ENCODE measurements at places on chromosomes 6 and 20.
A peak's percentile ranks its signal among the peaks of the same experiment; 100 is the strongest.

GRCh38 chr6:53437557-53438202 lies 88.9 kb upstream of the ELOVL5 start:
- DNase-seq = no peak

GRCh38 chr20:51731731-51732095 lies 36.5 kb downstream of the ATP9A start:
- no peak for DNase-seq

- no peak for DNase-seq
Observed at GRCh38 chr6:136677344-136677743, 114.9 kb downstream of the MAP3K5 start.

- DNase-seq = no peak
Observed at GRCh38 chr6:143098054-143098671, 37.5 kb downstream of the AIG1 start.

DNA sequence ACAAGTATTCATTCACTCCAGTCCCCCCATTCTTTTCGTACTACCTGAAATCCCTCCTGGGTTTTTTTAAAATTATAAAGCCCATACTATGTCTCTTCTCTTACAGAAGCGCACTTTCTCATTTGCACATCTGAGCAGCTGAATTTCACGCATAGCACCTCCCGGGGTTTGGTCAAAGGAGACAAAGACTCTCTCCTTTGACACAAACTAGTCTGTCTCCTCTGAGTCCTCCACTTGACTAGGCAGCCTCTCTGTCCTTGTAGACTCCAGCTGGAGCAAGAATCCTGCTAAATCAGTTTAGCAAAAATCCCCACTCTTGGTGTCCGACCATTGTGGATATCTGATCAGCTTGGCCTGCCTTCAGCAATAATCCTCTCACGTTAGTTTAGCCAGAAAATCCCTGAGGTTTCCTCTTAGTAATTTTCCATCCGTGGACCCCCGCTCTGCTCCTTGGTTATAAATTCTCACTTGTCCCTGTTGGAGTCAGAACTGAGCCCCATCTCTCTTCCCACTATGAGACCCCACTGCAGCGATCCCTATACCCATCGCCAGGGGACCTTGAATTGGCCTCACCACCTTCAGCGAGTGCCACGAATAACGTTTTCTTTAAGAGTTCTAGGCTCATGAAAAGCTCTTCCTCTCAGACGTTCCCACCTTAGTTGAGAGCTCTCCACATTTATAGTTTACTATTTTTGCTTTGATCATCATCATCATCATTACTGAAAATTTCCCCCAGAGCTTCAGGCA lies 29.0 kb downstream of the PDYN start:
- no peak for DNase-seq

DNA sequence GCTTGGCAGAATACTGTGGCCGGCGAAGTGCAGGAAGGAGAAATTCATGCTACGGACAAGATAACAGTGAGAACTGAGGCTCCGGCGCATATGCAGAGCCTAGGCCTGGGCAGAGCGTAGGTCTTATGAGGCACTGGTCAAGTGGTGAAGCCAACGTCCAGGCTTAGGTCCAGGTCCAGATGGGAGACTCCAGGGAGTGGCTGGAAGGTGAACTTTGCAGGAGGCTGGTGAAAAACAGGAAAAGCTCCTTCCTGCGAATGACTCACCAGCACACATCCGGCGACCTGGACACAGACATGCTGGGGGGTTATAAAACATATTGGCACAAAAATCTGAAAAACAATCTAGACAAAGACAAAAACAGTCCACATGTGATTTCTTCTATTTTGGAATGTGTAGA lies 15.4 kb downstream of the C6orf141 start:
- no peak for DNase-seq

GRCh38 chr6:25237579-25237978 lies 41.6 kb upstream of the CARMIL1 start:
- no peak for DNase-seq

DNA sequence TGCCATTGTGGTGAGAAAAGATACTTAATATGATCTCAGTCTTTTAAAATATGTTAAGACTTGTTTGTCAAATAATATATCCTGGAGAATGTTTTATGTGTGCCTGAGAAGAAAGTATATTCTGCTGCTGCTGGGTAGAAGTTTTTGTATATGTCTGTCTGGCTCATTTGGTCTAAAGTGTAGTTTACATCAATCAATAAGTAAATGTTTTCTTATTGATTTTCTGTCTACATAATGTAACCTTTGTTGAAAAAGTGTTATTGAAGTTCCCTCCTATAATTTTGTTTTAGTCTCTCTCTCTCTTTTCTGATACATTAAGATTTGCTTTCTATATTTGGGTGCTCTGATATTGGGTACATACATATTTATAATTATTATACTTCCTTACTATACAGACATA lies 201.2 kb downstream of the THBS2 start:
- no peak for DNase-seq

DNA sequence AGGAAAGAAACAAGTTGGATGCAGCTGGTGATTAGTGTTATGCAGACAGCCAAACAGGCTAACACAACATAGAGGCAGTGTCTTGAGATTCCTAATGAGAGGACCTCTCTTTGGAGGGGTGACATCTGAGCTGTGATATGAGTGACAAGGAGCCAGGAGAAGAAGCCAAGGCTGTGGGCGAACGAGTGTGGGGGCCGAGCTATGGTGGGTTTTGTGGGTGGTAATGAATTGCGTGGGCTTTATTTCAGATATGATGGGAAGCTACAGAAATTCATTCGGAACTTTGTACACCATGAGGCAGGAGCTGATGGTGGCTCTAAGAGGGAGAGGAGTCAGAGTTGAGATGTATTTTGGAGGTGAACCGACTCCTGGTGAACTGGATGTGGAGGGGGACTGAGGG lies 250.8 kb upstream of the RNF24 start:
- no peak for DNase-seq

DNA sequence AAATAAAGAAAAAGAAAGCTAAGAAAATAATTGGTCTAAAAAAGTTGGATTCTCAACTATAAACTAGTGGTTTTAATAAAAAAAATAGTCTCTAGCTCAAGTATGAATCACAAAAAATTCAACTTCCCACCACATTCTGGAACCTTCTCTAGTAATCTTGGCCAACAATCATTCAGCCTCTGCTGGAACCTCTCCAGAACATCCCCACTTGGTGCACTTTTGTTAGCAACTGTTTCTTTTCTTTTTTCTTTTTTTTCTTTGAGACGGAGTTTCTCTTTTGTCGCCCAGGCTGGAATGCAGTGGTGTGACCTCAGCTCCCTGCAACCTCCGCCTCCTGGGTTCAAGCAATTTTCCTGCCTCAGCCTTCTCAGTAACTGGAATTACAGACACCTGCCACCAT lies 35.7 kb downstream of the TXLNB start:
- DNase-seq = no peak

GRCh38 chr6:132391391-132392269 lies 9.6 kb downstream of the MOXD1 start:
- no peak for DNase-seq

DNA sequence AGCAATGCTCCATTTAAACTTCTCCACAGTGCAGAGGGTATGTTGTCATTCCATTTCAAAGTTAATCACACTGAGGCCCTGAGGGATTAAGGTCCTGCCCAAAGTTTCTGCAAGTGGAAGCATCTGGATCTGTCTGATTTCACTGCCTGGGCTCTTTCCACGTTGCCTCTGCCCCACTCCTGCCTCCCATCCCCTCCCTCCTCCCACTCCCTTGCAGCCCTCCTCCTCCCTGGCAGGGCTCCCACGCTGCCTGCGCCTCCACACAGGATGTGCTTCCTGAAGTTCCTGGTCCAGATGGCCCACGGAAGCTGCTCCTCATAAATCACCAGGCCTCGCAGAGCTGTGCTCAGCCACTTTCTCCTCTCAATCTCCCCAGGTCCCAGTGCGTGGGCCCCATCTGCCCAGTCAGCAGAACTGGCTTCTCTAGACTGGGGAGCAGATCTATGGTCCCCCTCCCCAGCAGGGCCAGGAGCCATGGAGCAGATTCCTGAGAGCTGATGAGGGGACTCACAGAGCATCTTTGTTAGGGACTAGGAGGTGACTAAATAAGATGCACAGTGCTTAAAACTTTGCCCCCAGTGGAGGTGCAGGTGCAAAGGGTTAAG lies 65.4 kb upstream of the MAFB start:
- no peak for DNase-seq

GRCh38 chr6:28542440-28543296 lies 17.0 kb downstream of the GPX5 start:
- DNase-seq = peak; percentile 34

DNA sequence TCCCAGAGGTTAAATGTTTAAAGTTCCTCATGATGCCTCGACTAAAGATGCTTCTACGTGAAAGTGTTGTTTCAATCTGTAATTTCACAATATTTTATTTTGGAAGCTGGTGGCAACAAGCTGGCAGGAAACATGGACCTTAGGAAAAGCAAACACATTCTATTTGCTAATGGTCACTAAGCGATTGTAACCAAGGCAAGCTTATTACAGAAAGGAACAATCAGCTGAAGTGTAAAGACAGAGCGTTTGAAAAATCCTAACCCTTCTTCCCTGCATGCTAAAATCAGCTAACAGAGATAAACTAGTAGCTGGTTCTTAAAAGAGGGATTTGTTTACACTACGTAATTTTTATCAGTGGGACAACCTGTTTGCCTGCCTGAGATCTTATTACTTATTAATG lies 50.0 kb downstream of the IL20RA start:
- no peak for DNase-seq

DNA sequence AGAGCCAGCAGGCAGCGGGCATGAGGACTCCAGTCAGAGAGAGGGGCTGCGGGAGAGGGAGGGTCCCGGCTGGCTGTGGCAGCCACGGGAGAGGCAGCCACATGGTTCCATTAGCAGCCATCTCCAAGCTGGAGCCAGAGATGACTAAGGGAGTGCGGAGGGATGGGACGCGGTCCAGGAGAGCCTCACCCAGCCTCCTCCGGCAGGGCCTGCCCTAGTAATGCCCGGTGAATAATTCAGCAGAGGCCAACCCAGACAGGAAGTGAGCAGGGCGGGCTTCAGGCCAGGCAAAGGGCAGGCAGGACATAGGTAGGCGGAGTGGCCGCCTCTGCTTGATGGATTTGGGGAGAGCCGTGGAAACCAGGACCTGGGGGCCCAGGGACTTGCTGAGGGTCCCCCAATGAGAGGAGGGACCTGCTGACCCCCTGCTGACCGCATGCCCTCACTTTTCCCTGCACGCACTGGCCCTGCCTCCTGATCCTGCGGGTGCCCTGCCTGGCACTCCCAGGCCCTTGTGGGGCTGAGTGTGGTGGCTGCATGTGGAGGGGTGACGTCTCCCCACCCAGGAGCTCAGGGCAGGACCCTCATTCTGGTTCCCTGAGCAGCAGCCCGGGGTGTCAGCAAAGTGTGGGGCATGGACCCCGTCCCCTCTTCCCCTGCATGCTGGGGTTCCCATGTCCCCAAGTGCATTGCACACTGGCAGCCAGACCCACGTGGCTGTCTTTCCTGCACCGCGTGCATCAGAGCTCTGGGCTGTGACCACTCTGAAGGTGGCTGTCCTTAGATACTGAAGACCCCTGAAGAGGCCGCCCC lies 51.8 kb upstream of the SLCO4A1 start:
- DNase-seq = no peak

DNA sequence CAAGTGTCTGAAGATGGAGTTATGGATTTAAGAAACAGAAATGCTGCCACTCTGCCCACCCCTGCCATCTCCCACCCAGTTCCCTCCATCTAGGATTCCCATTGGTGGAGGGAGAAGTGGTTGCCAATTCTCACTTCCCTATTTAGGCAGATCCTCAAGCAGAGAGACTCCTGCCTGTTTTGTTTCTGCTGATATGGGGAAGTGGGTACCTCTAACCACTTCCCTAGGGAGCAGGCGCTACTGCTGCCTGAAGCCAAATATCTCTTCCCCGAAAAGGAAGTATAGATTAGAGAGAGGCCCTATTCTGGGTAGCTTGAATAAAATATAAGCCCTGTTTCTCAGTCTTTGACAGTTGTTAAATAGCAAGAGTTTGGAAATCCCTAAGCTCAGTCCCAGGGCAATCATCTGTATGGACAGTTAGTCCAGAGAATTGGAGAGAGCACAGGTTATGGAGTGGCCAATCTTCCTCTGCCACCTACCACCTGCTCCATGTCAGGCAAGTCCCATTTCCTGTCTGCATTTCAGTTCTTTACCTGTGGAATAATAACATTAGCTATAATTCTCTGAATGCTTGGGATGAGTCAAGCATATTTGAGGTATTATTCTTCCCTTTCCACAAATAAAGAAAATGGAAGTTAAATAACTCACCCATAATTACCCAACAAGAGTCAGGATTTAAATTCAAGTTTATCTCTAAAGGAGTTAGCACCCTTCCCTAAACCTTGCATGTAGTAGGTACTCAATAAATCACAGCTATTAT lies 2.6 kb upstream of the ADGB start:
- peak; percentile 66 for DNase-seq

DNA sequence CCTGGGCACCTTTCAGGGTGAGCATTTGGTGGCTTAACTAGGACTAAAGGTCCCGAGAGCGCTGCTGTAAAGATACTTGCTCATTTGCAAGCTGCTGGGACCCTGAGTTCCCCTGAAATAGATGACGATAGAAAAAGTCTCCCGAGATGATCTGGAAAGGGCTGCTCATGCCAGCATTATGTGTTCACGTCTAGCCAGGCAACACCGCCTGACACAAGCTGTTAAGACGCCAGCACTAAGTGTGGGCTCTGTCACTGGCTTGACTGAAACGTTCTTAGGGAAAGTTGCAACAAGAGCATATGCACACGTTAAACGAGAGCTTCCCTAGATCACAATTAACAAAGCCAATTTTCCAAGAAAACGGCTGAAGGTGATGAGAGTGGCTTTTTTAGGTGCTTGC lies 113.7 kb downstream of the SLC23A2 start:
- DNase-seq = no peak

- DNase-seq = no peak
Observed at GRCh38 chr6:12401200-12401599, 111.0 kb downstream of the EDN1 start.

- no peak for DNase-seq
Observed at GRCh38 chr6:134288538-134289203, 29.2 kb downstream of the SGK1 start.

- no peak for DNase-seq
Observed at GRCh38 chr6:151390851-151391470, 398 bp downstream of the ZBTB2 start.

GRCh38 chr6:84182001-84182400 lies 45.4 kb downstream of the CEP162 start:
- no peak for DNase-seq

DNA sequence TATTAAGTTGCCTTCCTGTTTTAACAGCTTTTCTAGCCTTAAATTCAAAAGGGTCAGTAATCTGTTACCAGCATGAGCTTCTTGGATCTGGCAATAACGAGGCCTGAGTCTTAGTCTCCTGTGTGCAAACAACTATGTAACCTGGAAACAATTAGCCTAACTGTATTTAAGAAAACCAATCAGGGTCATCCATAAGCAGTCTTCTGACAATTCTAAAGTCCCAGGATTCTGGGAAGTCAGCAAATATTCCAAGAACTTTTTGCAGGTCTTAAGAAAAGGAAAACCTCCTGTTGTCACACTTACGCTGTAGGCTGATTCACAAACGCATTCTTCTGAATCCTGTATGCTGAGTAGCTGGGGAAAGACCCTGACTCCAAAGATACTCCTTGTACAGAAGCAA lies 90.4 kb downstream of the COL12A1 start:
- no peak for DNase-seq

DNA sequence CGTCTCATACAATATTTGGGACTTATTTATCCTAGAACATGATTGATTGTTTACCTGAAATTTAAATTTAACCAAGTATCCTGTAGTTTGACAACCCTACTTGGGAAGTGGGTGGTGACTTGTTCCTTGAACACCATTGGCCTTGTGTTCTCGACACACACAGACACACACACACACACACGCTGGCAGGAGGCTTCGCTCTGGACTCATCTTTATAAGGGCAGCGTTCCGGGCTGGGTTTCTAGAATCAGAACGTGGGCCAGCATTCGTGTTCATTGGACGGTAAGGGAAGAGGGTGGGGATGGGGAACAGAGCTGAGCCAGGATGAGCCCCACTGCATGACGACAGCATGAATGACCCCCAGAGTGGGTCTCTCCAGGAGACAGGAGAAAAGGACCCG lies 16.2 kb upstream of the SSTR4 start:
- no peak for DNase-seq
